ENCODE measurements at places on chromosomes 12 and 14. TPM values are rescaled to one million over a fixed set of nuclear protein-coding genes. Genes with fewer than 3 reads are reported as not detected.

DNA sequence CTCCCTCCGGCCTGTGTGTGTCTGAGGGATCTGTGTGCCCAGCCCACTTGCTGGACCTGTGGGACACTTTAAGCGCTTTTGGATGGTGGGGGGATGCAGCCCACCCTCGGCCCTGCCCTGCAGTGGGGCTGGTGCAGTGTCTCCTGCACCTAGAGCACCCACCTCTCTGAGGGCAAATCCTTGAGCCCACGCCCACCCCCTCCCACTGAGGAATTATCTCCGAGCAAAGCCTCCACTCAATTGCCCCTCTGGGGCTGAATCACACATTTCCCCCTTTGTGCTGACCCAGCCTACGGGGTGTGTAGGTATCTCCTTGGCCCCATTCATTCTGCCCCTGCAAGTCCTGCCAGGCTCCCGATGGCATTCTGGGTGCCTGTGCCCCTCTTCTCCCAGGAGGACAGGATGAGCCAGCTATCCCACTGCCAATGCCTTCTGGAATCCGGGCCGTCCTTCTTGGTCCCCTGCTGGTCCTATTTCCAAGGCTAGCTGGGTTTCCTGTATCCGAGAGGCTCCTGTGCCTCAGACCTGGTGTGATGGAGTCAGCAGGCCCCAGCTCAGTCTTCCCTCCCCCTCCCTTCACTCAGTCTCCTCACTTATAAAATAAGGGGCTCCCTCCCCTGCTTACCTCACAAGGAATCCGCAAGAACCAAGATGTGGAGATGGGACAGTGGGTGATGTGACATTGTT, 48.9 kb downstream of the ERH start:
- no peak overlapping the region for H3K27ac ChIP-seq
- no peaks in the 10 kb centered on the region for H3K36me3 ChIP-seq

GRCh38 chr14:33062881-33063280, 124.2 kb downstream of the NPAS3 start:
- no peaks in the 10 kb centered on the region for H3K27me3 ChIP-seq
- no peak for DNase-seq

DNA sequence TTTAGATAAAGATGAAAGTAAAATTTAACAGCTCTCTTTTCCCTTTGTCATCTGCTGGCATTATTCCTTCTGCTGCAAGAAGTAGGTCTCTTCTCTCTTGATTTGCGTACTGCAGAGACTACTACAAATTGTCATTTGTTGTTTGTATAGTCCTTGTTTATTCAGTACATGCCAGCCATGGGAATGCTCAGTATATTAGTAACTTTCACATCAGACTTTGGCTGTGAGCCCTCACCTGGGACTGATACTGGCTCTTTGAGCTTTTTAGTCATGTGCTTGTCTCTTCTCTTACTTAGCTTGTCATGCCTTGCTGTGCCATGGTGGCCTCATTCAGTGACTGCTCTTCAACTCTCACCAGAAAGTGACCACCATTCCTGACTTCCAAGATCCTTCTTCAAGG, 169.8 kb downstream of the PRKCH start:
- DNase-seq = no peak
- H3K4me1 ChIP-seq = no peaks in the 10 kb centered on the region
- H3K36me3 ChIP-seq = no peaks in the 10 kb centered on the region
- no peak overlapping the region for H3K4me3 ChIP-seq

DNA sequence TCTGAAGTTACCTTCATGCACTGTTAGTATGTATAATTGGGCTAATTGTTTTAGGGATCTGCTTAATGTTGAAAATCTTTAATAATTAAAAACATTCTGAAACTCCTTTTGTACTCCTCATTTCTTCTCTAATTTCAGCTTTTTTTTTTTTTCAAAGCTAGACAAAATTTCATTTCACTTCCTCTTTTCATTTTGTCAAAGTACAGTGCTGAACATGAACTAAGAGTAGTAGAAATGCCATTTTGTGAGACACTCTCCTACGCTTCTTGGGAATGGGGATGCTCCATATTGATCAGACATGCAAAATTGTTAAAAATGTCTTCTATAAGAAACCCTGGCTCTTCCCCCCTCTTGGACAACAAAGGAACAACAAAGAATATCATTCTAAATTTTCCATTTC, 1.7 kb downstream of the ABCD2 start:
- peak overlapping the region; percentile 46 for H3K4me3 ChIP-seq
- H3K36me3 ChIP-seq = no peaks in the 10 kb centered on the region
- no peaks in the 10 kb centered on the region for H3K4me1 ChIP-seq
- DNase-seq = no peak
- no peaks in the 10 kb centered on the region for H3K27me3 ChIP-seq

DNA sequence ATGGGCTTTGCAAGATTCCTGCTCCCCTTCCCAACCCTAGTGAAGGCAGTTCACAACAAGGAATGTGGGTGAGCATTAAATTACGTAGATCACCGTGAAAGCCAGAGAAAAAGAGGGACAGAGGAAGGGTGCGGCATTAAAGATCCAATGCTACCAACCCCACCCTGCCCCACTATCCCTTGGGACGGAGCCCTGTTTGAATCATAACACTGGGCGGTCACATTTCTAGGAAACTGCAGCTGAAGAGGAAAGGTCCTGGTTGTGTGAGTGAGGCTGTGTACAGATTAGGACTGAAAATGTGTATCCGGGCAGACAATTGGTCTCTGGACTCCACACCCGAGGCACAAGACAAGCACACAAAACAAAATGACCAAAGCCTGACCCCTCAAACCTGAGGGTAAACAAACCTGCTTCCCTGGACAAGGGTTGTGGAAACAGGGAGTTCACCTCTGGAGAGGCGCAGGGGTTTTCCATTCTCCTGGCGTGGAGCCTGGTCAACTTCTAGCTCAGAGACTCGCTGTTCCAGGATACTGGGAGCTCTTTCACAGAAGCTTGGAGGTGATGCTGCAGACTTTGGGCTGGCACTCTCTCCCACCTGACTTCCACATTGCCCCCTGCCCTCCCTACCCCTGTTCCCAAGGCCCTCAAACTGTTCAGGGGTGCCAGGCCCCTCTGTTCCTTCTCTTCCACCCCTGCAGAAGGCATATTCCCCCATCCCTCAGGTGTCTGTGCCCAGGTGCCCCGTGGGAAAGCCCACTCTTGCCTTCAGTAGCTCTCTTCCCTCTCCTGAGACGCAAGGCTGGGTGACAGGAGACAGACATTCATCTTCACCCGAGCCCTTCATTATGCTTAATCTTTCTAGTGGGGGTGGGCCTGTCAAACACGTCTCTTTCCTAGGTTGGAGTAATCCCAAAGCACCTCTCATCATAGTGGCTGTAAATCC, 16.5 kb downstream of the NINJ2 start:
- H3K27ac ChIP-seq = peak overlapping the region; percentile 50
- no peak overlapping the region for H3K4me3 ChIP-seq
- no peak for DNase-seq

- no peaks in the 10 kb centered on the region for H3K27me3 ChIP-seq
- DNase-seq = no peak
- no peak overlapping the region for H3K4me3 ChIP-seq
- no peaks in the 10 kb centered on the region for H3K4me1 ChIP-seq
These were observed 442.4 kb upstream of the FOXG1 start for GRCh38 chr14:28323951-28324741.

GRCh38 chr12:26636710-26637328, 196.2 kb downstream of the ITPR2 start:
- DNase-seq = no peak
- no peaks in the 10 kb centered on the region for H3K4me1 ChIP-seq
- H3K27me3 ChIP-seq = no peaks in the 10 kb centered on the region
- no peak overlapping the region for H3K27ac ChIP-seq
- no peaks in the 10 kb centered on the region for H3K36me3 ChIP-seq

- no peaks in the 10 kb centered on the region for H3K36me3 ChIP-seq
- H3K4me3 ChIP-seq = no peak overlapping the region
- H3K4me1 ChIP-seq = peaks cover 9% of the 10 kb centered on the region
- no peak for DNase-seq
These were observed 14.1 kb upstream of the DCP1B start for GRCh38 chr12:2018391-2018790.

GRCh38 chr12:61111218-61111617, 1149.0 kb upstream of the USP15 start:
- no peak for DNase-seq
- no peaks in the 10 kb centered on the region for H3K4me1 ChIP-seq
- H3K36me3 ChIP-seq = no peaks in the 10 kb centered on the region
- no peak overlapping the region for H3K4me3 ChIP-seq
- no peak overlapping the region for H3K27ac ChIP-seq

- H3K36me3 ChIP-seq = no peaks in the 10 kb centered on the region
- DNase-seq = no peak
- H3K4me3 ChIP-seq = no peak overlapping the region
- no peaks in the 10 kb centered on the region for H3K4me1 ChIP-seq
- no peak overlapping the region for H3K27ac ChIP-seq
These were observed 42.1 kb downstream of the SEC23A start for GRCh38 chr14:39060818-39061437.

DNA sequence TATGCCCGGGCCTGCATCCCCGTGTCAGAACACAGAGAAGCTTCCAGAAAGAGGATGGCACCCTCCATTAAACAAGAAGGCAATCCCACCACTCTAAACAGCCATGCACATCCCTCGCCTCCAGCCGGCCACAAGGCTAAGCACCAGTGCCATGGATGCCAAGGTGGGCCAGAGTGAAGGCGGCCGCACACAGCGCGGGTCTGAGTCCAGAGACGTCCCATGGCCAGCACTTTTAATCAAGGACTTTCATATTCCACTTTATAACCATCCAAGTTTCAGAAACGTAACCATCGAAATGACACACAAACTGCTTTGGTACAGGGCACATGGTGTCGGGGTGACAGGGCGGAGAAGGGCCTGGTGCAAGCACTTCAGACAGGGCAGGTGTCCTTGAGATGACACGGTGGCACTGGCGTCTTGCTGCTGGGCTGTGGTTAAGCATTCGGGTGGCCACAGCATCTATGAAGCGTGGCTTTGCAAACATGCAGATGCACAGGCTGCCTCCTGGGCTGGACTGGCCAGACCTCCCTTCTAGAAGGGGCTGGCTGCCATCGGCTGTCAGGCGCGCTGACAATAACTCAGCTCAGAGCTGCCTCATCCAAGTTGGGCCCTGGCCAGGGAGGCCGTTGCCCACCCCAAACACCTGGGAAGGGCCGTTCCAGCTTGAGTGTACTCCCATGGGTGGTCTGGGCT, 117.2 kb downstream of the RFLNA start:
- H3K27me3 ChIP-seq = no peaks in the 10 kb centered on the region
- no peaks in the 10 kb centered on the region for H3K4me1 ChIP-seq
- no peak for DNase-seq
- peak overlapping the region; percentile 35 for H3K27ac ChIP-seq

DNA sequence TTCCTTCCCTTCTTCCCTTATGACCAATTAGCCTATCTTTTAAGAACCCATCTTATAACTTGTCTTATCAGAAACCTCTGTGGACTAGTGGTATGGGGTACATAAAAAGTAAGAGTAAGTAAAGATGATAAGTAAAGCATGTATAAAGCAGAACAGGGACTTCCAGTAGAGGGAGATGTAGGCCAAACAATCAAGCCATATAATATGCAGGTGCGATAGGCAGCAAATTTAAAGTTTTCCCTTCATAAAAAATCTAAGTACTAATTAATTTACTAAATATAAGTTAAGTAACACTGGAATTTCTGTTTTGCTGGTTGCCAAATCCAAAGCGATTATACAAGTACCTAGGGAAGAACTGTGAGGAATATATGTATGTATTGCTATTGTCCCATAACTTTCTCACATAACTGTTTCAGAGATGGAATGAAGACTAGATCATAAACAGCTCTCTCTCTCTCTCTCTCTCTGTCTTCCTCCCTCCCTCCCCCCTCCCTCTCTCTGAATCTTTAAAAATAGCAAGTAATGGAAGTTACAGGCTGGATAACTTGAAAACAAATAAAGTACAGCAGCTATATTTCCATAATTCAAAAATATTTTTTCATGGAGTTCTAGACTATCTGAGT, 25.7 kb downstream of the METTL25 start:
- no peaks in the 10 kb centered on the region for H3K36me3 ChIP-seq
- H3K4me1 ChIP-seq = no peaks in the 10 kb centered on the region
- H3K4me3 ChIP-seq = no peak overlapping the region

- peak; percentile 71 for DNase-seq
- H3K4me3 ChIP-seq = peak overlapping the region; percentile 86
- no peaks in the 10 kb centered on the region for H3K4me1 ChIP-seq
- H3K27me3 ChIP-seq = no peaks in the 10 kb centered on the region
- peak overlapping the region; percentile 88 for H3K27ac ChIP-seq
These were observed 764 bp downstream of the DYNLL1 start for GRCh38 chr12:120496413-120497340.

DNA sequence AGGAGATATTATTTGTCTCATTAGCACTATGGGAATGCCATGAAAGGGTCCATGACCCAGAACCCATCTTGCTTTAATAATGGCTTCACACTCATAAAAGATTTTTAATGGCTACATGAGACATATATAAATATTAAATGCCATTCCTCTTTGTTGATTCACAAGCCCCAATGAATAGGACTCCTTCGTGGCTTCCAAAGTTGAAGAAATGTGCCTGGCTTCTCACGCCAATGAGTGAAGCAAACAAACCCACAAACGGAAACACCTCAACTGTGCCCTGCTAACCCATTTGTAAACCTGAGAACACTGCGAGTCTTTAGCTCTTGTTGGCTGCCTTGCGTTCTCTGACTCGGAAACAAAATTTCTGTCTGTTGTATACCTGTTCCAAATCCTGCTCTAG, 381.7 kb upstream of the DDHD1 start:
- no peaks in the 10 kb centered on the region for H3K27me3 ChIP-seq
- peaks cover 6% of the 10 kb centered on the region for H3K4me1 ChIP-seq
- H3K27ac ChIP-seq = no peak overlapping the region
- no peaks in the 10 kb centered on the region for H3K36me3 ChIP-seq

The GYS2 gene
- not detected for total RNA-seq

The AQP6 gene
- not detected for total RNA-seq

The CCDC92 gene
- 33.3 TPM for total RNA-seq

All from Peyer's patch (tissue), 4 donors.